Stimulated activated CD8-positive, alpha-beta memory T cell treated with anti-CD3 and anti-CD28 coated beads, Interleukin-4, amount 100 ng/mL, for 1 hour (primary cell): ENCODE measurements at places on chromosomes 12 and 14.

- DNase-seq = no peak
These were observed 1.6 kb downstream of the MSI1 start for GRCh38 chr12:120367233-120367923.

- no peak for DNase-seq
These were observed 499.3 kb downstream of the TMEM132D start for GRCh38 chr12:129404556-129404955.

GRCh38 chr12:113228394-113229028 is 7.2 kb downstream of the TPCN1 start:
- no peak for DNase-seq

DNA sequence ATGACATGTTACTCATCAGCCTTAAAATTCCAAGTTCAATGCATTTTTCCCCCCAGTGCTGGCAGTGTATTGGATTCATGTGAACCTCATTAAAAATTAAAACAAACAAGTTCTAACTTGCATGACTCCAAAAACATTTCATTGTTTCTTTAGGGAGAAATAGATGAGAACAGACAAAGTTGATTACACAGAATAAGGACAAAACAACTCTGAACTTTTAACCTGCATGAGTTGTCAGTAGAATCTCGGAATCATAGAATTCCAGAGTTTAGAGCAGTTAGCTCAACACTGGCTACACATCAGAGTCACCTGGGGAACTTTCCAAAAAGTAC is 127.5 kb downstream of the TMX1 start:
- no peak for DNase-seq

DNA sequence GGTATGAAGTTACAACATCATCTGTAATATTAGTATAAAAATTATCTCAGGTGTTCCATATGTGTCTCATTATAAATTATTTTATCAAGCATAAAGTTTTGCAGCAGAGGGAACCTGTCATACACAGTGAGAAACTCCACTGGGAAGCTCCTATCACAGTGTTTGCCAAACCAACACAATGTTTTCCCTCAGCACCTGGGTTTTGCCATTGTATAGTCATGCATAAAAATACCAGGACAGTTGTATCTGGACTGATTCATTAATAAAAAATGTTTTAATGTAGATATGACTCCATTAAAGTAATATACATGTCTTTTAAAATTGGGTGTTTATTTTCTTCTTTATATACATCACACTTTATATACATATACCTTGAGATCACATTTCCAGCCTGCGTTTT is 56.6 kb downstream of the METTL25 start:
- DNase-seq = no peak

DNA sequence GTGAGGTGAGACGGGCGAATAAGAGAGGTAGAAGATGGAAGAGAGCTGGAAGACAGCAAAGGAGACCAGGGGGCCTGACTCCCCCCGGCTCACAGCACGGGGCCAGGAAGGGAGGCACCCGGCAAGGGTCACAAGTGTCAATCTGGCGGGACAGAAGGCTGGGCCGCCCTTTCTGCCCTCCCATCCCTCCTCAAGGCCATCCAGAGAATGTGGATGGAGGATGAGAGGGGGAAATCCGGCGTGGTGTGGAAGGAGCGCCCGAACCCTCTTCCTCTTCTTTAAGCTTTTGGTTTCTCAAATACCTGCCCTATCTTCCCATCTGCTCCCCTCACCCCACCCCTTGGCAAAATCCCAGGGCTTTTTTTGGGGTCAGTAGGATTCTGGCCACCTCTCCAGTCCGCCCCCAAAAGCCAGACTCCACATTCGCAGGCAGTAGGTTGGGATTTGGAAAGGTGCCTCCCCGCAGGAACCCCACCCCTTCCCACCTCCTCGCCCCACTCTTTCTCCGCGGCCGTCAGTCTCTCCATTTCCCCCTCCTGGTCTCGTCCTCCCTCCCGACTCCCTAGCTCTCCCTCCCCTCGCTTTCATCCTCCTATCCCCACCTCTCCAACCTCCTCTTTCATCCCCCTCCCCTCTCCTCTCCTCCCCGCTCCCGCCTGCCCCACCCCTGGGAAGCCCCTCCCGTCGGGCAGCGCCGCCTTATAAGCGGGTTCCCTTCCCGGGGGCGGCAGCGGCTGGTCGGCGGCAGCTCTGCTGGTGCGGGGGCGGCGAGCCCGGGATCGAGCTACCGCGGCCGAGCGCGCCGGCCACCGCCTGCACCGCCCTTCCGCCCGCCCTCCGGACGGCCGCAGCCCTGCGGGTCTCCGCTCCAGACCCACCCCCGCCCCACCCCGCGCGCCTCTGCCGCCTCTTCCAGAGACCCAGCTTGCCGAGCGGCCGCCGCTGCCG is at the start of gene PTMS:
PTMS (plus strand) TSS at position 730 of the 948 bp plus-strand sequence. CDS start 343 bp downstream, outside the sequence.
- no peak for DNase-seq

GRCh38 chr12:82665142-82665923 is 21.4 kb upstream of the TMTC2 start:
- DNase-seq = no peak
